Central memory CD8-positive, alpha-beta T cell (primary cell): ENCODE measurements at places on chromosomes 7 and 10.

DNA sequence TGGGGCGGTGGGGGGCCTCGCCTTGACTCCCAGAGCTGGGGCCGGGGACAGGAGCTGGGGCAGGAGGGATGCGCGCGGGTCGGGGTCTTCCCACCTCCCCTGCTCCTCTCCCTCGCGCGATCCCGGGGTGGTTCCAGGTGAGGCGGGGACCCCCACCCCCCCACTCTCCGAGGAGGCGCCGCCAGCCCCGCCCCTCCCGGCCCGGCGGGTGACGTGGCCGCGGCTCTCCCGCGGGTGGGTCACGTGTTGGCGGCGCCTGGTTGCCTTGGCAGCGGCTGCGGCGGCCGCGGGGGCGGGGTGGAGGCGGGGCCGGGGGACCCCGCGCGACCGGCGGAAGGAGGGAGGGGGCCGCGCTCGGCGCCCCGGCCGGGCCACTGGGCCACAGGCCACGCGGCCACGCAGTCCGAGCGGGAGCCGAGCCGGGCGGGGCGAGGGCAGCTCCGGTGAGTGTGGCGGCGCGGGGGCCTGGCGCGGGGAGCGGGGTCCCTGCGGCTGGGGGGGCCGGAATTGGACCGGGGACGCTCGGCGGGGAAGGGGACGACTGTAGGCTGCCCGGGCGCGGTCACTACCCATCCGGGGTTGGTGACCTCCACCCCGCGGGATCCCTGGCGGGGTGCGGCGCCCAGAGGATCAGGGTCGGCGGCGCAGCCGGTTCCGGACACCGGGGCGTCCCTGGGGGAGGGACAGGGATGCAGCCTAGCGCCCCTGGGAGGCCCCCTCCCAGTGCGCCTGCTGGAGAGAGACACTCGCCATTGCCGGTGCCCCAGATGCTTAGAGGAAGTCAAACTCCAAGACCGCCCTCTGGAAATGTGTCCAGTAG is at the start of gene ORAI2:
Gene ORAI2 (plus strand): TSS at position 357 of the 820 bp plus-strand sequence. CDS start 5,382 bp downstream, outside the sequence.
- no peaks in the 10 kb centered on the region for H3K27me3 ChIP-seq
- peak within 1 kb of the TSS; percentile 80 for H3K4me3 ChIP-seq
- H3K36me3 ChIP-seq, result peaks cover 33% of the 10 kb centered on the region
- peak; percentile 74 for DNase-seq
- peak within 1 kb of the TSS; percentile 92 for H3K27ac ChIP-seq

DNA sequence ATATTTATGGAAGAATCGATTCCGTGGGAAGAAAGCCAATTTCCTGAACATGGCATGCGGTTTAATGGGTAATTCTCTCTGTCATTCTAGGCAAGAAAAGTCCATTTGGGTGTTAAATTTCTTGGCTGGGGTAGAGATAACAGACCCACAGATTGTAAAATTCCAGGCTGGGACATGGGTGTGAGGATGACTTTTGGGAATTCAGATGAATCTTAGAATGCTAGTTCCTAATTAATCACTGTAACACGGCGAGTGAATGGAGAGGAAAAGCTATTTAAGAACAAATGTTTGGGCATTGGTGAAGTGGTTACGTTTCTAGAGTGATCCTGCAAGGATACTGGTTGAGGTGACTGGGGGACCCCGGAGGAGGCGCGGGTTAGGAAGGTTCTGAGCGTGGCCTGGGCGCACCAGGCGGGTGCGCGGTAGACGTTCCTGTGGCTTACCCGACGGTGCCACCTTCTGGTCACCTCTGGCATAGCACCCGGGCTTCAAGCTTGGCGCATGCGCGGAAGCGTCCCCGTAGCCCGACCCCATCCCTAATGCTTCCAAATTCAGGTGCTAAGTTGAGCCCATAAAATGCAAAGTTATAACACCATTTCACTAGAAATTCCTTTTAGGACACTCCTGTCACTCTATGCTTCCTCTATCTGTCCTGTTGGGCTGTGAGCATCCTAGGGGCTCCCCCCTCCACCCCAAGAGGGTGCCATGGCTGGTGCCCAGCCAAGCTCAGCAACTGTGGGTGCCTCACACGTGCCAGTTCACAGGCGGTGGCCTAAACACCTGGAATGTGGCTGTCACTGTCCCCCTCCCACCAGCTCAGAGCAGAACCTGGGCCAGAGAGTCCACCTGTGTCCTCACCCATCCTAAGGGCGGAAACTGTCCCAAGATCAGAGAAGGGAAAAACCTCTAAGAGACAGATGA is 104.4 kb downstream of the PTPRE start:
- DNase-seq, result peak; percentile 96
- peak overlapping the region; percentile 20 for H3K27ac ChIP-seq
- H3K27me3 ChIP-seq, result peaks cover 36% of the 10 kb centered on the region

DNA sequence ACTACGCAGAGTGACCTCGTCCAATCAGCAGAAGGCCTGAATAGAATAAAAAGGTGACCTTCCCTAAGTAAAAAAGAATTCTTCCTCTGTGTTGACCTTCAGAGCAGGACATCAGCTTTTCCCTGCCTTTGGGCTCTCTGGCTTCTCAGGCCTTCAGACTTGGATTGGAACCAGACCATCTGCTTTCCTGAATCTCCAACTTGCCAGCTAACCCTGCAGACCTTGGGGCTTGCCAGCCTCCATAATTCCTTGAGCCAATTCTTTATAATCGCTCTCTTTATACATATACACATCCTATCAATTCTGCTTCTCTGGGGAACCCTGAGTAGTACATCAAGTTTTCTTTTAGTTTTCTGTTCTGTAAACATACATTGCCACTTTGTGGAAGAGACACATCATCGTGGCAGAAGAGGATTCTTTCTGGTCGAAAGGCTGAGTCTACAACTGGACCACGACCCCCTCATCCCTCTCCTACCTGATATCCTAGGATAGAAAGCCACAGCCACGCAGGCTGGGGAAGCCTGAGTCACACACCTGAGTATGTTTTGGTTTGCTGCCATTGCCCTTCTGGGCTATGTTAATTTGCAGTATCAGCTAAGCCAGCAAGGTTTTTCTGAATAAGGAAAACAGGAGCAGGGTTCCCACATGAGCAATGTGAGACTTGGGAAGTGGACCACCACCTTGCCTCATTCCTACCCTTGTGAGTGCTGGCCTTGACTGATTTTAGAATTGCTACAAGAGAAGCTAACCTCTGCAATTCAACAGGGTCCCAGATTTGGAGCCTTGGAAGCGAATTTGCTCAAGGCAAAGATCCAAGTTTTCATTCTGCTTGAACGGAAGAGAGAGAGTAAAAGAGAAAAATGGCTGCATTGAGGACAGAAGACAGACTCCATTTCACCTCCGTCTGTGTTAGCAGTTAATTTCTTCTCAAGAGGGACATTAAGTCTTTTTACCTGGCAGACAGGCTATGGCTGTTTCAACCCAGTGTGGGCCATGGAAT is 445.2 kb upstream of the FZD8 start:
- no peak for DNase-seq
- H3K4me3 ChIP-seq, result no peak overlapping the region
- no peaks in the 10 kb centered on the region for H3K4me1 ChIP-seq
- no peaks in the 10 kb centered on the region for H3K36me3 ChIP-seq
- no peak overlapping the region for H3K27ac ChIP-seq
- H3K27me3 ChIP-seq, result no peaks in the 10 kb centered on the region

- H3K4me1 ChIP-seq, result no peaks in the 10 kb centered on the region
- no peaks in the 10 kb centered on the region for H3K36me3 ChIP-seq
- no peak overlapping the region for H3K27ac ChIP-seq
- peaks cover 27% of the 10 kb centered on the region for H3K27me3 ChIP-seq
- DNase-seq, result no peak
Observed at GRCh38 chr10:77077316-77077945, 560.2 kb downstream of the KCNMA1 start.

GRCh38 chr10:79166741-79167140 is 98.0 kb downstream of the ZMIZ1 start:
- no peak overlapping the region for H3K27ac ChIP-seq
- no peaks in the 10 kb centered on the region for H3K27me3 ChIP-seq
- no peaks in the 10 kb centered on the region for H3K4me1 ChIP-seq
- no peak overlapping the region for H3K4me3 ChIP-seq
- no peak for DNase-seq

DNA sequence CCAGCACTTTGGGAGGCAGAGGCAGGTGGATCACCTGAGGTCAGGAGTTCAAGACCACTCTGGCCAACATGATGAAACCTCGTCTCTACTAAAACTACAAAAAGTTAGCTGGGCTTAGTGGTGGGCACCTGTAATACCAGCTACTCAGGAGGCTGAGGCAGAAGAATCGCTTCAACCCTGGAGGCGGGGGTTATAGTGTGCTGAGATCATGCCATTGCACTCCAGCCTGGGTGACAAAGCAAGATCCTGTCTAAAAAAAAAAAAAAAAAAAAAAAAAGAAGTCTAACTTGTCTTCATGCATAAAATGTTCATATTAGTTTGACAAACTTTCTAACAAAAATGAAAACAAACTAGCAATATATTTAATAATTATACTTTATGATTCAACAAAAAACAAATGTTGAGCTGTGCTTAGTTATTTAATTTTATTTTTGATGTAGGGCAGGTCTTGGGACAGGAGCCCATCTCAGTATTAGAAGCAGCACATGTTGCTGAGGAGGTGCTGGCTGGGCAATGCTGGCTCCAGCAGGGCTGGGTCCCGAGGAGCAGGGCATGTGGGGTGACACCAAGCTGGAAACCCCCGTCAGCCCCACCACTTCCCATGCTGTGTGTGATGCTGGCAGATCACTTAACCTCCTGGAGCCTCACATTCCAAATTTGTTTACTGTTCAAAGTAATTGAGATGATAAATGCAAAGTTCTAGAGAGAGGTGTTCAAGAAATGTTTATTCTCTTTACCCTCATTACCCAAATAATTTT is 335.3 kb upstream of the KLF6 start:
- no peak overlapping the region for H3K27ac ChIP-seq
- DNase-seq, result no peak
- no peaks in the 10 kb centered on the region for H3K27me3 ChIP-seq
- no peak overlapping the region for H3K4me3 ChIP-seq
- H3K4me1 ChIP-seq, result peaks cover 13% of the 10 kb centered on the region

DNA sequence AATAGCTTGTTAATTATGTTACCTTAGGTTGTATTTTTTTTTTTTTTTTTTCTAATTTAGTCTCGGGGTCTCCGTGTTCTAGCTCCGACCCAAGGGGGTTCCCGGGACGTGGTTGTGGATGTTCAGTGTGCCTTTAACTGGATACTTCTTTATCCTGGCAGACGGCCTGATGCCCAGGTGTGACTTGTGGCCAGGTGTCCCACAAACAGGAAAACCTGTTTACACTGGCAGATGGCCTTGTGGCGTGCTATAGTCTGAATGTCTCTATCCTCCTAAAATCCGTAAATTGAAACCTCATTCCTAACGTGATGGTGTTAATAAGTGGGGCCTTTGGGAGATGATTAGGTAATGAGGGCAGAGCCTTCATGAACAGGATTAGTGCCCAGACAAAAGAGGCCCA is 546.4 kb upstream of the C7orf33 start:
- no peaks in the 10 kb centered on the region for H3K27me3 ChIP-seq
- no peaks in the 10 kb centered on the region for H3K4me1 ChIP-seq
- H3K4me3 ChIP-seq, result no peak overlapping the region
- DNase-seq, result no peak

- H3K36me3 ChIP-seq, result no peaks in the 10 kb centered on the region
- no peaks in the 10 kb centered on the region for H3K27me3 ChIP-seq
- DNase-seq, result no peak
Observed at GRCh38 chr10:110774069-110775019, 97.4 kb upstream of the PDCD4 start.
